ENCODE measurements at places on chromosomes 3 and 15.

GRCh38 chr3:12221663-12222062 lies 63.0 kb upstream of the TIMP4 start:
- no peak for DNase-seq

DNA sequence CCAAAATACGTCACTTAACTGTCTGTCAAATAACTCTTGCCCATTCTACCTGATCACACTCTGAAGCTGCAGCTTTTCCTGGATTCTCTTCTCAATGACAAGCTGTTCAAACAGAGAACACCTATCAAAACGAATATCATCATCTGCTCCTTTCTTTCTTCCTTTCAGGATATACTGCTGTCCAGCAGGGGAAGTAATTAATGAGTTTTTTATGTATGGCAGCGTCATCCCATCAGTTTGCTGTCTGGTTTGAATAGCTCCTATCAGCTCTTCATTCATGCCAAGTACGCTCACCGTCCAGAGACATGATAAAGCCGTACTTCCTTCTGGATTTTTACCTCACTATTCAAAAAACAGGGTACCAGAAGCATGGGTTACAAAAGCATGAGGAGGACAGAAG lies at the start of gene CHRM5:
Gene CHRM5, plus strand, starts transcription at position 274 of the 400 bp plus-strand sequence. CDS start 94,221 bp downstream, outside the sequence.
- no peak for DNase-seq

DNA sequence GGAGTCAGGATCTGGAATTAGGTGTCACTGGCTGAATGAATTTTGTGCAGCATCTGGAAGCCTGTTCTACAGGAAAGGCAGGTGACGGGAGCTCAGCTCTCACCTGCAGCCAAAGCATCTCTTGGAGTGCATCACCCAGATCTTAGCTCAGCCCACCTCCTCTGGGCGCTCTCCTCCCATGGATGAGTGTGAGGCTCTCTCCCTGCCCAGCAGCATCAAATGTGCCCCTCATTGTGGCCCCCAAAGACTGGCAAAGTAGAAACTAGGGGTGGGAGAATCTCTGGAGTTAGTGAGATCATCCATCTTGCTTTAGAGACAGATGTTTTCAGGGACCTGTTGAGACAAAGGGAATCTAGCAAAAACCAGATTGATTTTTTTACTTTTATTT lies 68.7 kb downstream of the SENP2 start:
- DNase-seq, result no peak

- DNase-seq, result peak; percentile 71
Observed at GRCh38 chr15:69755551-69756310, 303.1 kb downstream of the RPLP1 start.

DNA sequence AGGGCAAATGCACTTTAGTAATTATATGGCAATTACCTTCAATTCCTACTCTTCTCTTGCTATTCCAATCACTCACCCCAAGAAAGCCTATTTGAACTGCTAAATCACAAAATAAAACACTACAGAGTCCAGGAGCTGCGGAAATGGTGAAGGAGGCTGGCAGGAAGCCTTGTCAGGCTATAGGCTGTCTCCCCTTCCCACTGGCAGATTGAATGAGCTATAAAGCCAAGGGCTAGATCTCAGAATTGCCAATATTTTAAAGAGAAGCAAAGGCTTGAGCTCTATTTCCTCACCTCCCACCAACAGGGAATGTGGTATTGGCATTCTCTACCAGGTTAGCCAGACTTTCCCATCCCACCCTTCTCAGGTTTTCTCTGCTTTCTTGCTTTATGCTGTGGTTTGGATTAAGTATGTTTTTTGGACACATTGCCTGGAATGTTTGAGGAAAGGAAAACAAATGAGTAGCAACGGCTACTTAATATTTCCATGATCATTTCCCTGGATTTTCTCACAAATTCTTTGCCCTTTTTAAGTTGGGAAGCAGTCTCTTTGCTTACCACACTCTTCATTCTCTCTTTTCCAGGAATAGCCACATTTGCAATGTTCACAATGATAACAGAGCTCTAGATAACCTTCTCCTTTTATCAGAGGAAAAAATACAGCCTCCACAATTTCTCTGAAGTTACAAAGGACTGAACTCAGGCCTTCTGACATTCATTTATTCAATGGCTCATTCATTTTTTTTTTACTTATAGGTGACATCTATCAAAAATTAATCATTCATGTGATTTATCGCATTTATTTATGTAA lies 1125.4 kb downstream of the ROBO1 start:
- no peak for DNase-seq

- DNase-seq, result no peak
Observed at GRCh38 chr3:160384639-160385318, 14.2 kb downstream of the IFT80 start.

DNA sequence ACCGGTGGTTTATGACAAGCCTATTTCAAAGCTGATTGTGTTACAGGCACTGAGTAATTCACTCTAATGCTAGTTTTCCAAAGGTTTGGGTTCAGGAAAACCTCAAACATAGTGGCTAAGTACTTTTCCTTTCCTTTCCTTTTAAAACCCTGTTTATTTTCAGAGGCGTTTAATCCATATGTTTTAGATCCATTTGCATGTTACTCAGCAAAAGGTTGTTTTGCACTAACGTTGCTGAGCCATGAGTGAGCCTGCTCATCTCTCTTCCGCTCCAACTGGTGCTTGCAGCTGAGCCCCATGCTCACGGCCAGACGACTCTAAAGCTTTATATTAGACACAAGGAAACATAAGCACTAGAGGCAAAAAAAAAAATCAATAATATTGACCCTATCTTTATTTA lies 9.4 kb downstream of the CEMIP start:
- no peak for DNase-seq

DNA sequence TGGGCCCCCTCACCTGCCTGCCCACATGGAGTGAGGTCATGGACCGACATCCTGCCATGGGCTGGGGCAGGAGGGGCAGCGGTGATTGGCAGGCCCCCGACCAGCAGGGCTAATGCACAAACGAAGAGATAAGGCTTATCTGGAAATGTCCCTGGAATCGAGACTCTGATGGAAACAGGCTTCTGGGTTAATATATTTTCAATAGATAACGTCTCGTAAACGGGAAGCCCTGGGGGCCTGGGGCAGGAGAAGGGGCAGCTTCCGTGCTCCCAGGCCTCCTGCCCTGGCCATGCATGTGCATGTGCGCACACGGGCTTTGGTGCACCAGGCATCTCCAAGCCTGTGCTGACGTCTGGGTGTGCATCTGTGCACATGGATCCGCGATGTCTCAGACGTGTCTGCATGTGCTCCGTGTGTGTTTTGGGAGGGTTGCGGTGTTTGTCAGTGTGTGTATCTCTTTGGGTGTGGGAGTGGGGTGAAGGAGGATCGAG lies 55.1 kb downstream of the DNAJB8 start:
- DNase-seq, result no peak

DNA sequence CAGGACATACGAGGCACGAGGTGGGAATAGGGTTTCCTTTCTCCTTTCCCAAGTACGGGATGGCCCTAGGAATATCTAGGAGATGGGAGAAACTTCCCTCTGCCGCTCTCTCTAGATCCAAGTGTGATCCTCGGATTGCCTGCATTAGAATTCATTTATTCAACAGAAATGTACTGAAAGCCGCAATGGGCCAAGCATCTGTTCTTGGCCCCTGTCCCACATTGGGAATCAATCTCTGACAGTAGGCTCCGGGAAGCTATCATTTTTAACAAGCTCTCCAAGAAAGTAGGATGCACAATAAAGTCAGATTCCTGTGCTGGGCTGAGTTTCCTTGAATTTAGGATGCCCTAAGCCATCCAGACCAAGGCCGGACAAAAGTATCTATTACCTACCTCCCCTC lies 37.2 kb upstream of the CA12 start:
- no peak for DNase-seq

DNA sequence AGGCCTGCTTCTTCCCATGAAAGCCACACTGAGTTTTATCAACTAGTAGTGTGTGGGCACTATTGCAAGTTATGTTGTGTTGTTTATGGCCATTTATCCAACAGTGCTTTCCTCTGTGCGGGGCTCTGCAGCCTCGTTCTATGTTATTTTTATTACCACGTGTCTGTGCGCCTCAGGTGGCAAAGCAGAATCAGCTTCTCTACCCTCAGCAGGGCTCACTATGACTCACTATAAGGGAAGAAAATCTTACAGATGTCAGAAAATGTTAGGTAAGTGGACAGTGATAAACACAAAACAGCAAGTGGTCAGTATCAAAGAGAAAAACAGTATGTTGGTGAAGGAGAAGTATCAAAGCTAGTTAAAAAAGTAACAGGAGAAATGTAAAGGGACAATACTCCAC lies 61.4 kb downstream of the MOBP start:
- DNase-seq, result no peak

DNA sequence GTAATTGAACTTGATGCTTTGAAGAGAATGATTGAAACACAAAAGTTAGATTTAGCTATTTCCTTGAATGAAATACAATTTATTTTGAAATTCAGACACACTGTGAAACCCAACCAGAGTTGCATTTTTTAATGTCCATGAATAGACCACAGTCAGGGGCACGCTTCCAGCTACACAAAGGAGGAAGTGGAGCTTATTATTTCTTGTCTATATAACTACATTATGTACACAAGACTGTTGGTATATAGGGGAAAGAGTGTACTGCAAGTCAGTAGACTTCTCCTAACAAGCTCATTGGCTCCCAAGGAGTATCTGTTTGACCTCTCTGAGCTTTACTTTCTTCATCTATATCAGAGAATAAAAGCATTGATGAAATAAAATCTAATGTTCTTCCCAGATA lies 326.2 kb downstream of the RYR3 start:
- no peak for DNase-seq

DNA sequence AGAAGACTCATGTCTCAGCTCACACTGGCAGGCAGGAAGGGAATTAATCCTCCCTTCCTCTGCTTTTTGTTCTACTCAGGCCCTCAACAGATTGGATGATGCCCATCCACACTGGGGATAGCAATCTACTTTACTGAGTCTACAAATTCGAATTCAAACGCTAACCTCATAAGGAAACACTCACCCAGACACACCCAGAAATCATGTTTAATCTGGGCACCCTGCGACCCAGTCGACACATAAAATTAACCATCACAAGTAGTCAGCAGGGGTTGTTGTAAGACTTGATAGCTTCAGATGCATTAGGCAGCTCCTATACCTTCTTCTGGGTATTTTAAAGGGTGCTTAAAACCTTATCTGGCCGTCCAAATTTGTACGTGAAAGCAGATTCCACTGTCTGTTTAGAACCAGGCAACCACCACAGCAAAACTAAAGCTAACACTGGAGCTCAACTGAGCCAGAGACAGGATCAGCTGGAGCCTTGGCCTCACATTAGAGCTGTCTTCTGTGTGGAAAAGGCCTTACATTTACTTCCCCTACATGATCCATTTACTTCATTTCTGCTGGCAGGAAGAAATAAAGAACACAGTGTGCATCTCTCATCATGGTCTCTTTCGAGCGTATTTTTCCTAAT lies 407.3 kb upstream of the PPP2R3A start:
- no peak for DNase-seq

DNA sequence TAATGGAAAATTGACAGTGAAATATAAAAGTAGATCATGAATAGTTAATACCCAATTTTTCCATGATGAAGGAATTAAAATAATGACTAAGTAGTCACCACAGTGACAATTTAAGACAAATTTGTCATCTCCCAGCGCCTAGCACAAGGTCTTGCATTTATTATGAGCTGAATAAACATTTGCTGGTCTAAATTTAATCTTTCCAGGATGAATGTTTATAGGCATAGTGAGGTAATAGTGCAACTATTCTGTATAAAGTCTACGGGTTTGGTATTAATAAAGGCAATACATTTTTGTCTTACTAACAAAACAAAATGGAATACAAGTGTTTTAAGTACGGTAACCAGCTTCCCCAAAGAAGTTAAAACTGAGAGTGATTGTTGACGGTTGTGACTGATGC lies 209.3 kb downstream of the CD47 start:
- no peak for DNase-seq

DNA sequence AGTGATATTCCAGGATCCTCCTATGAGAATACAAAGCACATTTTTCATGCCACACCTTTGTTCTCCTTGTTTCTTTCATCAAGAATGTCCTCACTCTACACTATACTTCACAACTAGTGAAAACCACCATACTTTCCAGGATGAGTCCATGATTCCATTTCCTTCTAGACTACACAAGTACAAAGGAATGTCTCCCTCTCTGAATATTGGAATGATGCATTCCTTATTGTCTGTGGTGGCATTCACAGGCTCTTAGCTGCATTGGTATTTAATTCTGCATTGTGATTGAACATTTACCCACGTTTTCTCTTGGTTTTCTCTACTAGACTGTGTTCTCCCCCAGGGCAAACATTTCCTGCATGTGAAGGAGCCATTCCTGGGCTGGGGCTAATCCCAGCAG lies 217.5 kb downstream of the RAP2B start:
- no peak for DNase-seq

Data from activated effector memory CD4-positive, alpha-beta T cell treated with Interleukin-2 at 50 U/mL for 16 hours (primary cell).